ENCODE measurements at places on chromosomes 13 and 19. TPM values are rescaled to one million over a fixed set of nuclear protein-coding genes. Genes with fewer than 3 reads are reported as not detected.
A peak's percentile ranks its signal among the peaks of the same experiment; 100 is the strongest.

- no peak overlapping the region for H3K4me3 ChIP-seq
- no peak for DNase-seq
- H3K36me3 ChIP-seq = no peaks in the 10 kb centered on the region
Measured at GRCh38 chr13:69737129-69737935, 370.3 kb upstream of the ATXN8OS start.

DNA sequence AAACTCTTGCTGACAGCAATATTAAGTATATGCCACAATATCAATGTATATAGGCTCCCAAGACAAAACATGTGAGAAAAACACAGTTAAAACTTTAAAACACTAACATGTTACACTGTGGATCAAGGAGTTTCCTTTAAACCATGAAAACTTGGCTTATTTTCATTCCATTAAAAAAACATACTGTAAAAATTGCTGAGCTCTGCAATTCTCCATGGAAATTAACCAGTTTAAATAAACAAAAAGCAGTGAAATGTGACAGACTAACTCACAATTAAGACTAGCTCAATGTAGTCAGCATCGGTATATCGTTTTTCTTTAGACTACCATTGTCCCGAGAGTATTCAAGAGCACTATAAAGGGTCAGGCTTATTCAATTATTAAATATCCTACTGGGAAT is 930.5 kb upstream of the SLITRK1 start:
- H3K36me3 ChIP-seq = no peaks in the 10 kb centered on the region
- no peaks in the 10 kb centered on the region for H3K27me3 ChIP-seq
- no peak overlapping the region for H3K4me3 ChIP-seq
- H3K27ac ChIP-seq = no peak overlapping the region
- no peak for DNase-seq
- no peaks in the 10 kb centered on the region for H3K4me1 ChIP-seq

The FAM124A gene
- 2.2 TPM for total RNA-seq

DNA sequence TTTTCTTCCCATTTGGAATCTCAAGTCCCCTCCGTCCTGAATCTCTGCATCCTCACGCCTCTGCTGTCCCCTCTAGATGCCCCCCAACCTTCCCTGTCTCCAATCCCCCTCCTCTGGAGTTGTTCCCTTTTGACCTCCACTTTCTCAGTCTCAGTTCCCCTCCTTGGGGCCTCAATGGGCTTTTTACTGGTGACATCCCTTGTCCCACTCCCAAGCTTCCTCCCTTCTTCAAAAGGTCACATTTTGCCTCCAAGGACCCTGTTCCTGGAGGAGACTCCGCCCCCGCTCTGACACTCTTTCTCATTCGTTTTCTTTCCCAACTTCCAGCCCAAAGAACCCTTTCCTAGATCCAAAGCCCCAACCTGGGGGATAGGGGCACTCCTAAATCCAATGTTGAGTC is 1.0 kb downstream of the AP2S1 start:
- peak overlapping the region; percentile 83 for H3K27ac ChIP-seq
- DNase-seq = peak; percentile 45
- H3K4me1 ChIP-seq = peaks cover 6% of the 10 kb centered on the region

DNA sequence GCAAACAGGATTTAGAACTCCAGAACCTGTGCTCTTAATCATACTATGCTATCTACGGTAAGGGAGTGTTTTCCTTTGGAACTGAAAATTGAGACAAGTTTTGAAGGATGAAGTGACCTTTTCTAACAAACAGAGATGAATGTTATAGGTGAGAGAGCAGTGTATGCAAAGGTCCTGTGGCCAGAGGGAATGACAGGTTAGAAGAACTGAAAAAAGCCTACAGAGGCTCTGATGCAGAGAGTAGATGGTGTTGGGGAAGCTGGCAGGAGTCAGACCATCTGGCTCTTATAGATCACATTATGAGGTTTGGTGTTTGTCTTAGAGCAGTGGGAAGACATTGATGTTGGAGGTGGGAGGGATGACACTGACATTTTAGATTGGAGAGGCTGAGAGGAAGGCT is 2.0 kb downstream of the PCCA start:
- DNase-seq = no peak
- no peak overlapping the region for H3K4me3 ChIP-seq
- no peaks in the 10 kb centered on the region for H3K27me3 ChIP-seq
- no peak overlapping the region for H3K27ac ChIP-seq

Measured in Peyer's patch (tissue), 4 donors.